Activated CD4-positive, alpha-beta T cell treated with anti-CD3 and anti-CD28 coated beads, Interleukin-10, Interleukin-2, amounts not matched to agents 100 ng/mL and 50 ng/mL, durations not matched to agents 16 hours and 8 hours (primary cell): ENCODE measurements at places on chromosomes 2 and 18.

GRCh38 chr2:176317623-176318065 is 48.4 kb downstream of the MTX2 start:
- no peak for DNase-seq

DNA sequence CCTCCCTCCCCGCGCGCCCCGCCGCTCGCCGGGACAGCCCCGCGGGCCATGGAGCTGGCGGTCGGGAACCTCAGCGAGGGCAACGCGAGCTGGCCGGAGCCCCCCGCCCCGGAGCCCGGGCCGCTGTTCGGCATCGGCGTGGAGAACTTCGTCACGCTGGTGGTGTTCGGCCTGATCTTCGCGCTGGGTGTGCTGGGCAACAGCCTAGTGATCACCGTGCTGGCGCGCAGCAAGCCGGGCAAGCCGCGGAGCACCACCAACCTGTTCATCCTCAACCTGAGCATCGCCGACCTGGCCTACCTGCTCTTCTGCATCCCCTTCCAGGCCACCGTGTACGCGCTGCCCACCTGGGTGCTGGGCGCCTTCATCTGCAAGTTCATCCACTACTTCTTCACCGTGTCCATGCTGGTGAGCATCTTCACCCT is 865 bp downstream of the GALR1 start:
- DNase-seq, result no peak

- no peak for DNase-seq
These were observed 193.2 kb upstream of the TPO start for GRCh38 chr2:1219901-1220573.

DNA sequence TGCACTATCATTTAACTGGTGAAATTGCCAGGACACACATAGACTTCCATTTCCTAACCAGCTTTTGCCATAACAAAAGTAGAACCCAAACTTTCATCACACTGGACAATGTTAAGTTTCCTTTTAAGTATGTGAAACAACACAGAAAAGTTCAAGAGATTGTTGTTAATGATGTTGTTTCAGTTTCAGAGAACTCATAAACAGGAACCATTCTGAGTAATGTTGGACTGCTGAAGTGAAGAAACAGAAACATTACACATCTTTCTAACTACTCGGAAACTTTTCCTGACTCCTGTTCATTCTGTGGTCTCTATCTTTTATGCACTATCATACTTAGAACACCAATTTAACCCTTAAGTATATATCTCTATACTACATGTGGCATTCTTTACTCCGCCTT is 179.2 kb downstream of the RIT2 start:
- DNase-seq, result peak; percentile 0

DNA sequence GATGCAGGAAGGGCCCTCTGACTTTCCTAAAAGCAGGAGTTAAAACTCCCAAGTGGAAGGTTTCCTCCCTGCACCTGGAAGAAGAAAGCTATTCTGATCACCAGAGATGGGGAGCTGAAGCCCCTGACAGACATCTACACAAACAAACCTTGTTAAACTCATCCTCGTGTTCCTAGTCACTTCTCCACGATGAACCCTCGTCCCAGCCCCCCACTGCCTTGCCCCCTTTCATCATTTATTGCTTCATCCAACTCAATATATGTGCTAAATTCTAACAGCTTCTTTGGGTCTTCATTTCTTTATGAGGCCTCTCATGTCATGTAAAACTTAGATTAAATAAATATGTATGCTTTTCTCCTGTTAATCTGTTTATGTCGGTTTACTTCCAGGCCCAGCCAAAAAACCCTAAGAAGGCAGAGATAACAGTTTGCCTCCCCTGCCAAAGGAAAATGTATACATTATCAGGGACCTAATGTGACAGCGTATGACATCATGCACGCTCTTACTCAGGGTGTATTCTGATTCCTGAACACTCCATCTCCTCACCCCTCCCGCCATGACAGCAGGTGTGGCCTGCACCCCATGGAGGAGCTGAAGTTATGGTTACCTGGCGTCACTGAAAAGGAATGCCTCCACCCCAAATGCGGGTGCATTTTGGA is 287.2 kb downstream of the STK39 start:
- DNase-seq, result no peak

- no peak for DNase-seq
These were observed 54.2 kb downstream of the TMEM185B start for GRCh38 chr2:120169020-120169419.

DNA sequence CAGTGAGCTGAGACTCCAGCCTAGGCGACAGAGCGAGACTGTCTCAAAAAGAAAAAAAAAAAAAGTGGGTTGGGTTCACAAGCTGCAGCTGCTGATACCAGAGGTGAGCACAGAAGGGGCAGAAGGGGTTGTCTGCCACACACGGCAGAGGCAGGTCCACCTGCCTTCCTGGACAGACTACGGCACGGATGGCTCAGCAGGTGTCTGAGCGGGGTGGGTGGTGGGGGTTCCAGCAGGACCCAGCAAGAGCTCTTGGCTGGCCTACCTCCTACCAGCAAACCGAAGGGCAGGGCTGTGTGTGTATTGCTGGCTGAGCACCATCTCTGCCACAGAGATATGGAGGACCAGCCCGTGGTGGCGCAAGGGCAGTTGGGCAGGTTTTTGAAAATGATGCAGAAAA is 130.4 kb upstream of the ASB18 start:
- no peak for DNase-seq

- no peak for DNase-seq
These were observed 76.1 kb upstream of the KCTD1 start for GRCh38 chr18:26624443-26624842.

GRCh38 chr18:51135795-51136194 is 61.7 kb downstream of the MEX3C start:
- DNase-seq, result peak; percentile 14

- no peak for DNase-seq
These were observed 88.4 kb upstream of the TPO start for GRCh38 chr2:1324884-1325283.

DNA sequence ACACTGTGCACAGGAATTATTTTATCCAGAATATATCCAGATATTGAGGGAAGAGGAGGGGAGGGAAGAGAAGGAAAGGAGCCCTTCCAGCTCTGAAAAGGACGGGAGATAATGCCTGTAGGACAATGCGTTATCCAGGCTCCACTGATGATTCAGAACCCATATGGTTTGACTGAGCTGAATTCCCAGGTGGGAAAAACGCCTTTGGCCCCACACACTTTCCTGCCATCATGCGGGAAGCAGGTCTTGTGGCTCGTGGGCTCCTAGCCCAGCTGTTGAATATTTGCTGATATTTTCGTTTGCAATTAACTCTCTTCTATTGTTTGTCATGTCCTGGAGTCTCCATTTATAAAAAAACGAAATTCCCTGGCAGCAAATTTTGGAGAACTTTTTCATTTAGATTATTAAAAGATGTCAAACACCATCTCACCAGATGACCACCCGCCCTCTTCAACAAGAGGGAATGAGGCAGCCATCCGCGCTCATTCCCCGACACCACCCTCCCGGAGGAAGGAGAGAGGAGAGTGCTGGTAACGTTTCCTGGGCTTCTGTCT is 8.9 kb downstream of the COL6A3 start:
- no peak for DNase-seq

- no peak for DNase-seq
These were observed 141.4 kb downstream of the SCG2 start for GRCh38 chr2:223460774-223461211.

DNA sequence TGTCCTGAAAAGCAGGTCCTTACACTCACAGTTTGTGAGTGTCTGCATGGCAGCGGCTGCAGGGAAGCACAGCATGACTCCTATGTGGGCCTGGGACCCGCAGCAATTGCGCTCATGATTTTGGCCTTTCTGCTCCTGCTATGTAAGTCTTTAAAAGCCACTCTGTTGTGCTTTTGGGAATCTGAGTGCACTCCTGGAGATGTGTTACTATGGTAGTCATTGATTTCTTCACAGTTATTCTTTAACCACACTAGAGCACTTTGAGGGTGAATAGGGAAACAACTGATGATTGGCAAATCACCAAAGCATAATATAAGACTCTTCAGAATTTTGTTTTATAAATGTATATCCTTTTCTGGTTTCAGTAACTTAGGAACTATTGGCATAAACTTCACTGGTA is 40.9 kb downstream of the DSG2 start:
- no peak for DNase-seq

- no peak for DNase-seq
These were observed 77.3 kb upstream of the SMAD7 start for GRCh38 chr18:49028091-49028490.

DNA sequence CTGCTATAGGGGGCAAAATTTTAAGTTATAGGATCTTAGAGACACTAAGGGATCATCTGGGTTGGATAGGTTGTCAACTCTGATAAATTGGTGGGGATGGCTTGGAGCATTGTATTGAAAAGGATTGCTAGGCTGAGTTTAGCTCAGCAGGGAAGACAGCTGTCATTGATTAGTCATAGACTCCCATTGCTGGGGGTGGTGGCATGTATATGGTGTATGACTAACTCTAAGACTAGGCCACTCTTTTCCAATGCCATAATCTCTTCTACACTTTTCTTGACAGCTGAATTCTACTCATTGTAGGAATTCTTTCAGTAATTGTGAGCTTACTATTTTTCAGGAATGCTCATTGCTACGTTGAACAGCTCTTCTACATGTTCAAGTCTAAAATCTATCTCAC is 81.3 kb upstream of the PELI1 start:
- peak; percentile 32 for DNase-seq

GRCh38 chr2:79982445-79982844 is 322.1 kb downstream of the LRRTM1 start:
- peak; percentile 11 for DNase-seq

DNA sequence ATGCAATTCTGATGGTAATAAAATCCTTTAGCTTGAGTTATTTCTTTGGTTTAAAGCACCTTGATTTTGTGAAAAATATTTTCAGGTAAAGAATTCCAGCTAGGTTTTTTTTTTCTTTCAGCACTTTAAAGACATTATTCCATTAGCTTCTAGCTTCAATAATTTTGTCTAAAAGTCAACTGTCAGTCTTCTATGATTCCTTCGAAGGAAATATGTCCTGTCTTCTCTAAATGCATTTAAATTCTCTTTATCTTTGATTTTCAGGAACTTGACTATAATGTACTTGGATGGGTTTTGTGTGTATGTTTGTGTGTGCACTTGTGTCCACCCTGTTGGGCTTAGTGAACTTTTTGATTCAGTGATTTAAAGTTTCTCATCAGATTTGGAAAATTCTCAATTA is 4.7 kb downstream of the LONRF2 start:
- no peak for DNase-seq

DNA sequence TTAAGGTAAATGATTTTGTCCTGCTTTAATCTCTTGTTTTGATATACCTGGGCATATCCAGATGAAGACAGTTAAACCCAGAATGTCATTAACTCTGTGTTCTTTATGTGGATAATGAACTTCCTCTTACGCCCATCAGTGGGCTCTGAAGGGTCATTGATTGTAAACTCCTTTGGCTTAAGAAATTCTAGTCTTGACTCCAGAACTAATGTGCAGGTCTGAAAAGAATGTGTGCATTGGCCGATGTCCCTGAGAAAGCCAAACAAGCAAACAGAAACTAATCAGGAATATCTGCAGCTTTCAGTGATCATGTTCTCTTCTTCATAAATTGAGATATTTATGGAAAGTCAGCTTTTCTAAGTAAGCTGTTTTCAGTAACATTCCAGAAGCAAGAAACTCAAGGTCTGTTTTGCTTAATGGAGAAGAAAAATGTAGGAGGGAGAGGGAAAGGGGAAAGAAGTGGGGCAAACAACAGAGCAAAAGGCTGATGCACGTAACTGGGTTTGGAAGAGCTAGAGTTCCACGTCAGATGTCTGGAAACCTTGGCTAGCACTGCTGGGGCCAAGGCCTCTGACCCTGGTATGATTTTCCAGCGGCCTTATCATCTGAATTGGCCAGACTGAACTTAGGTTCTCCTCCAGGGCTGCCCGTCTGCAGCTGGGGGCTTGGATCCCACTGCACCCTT is 61.3 kb upstream of the FHL2 start:
- DNase-seq, result no peak

DNA sequence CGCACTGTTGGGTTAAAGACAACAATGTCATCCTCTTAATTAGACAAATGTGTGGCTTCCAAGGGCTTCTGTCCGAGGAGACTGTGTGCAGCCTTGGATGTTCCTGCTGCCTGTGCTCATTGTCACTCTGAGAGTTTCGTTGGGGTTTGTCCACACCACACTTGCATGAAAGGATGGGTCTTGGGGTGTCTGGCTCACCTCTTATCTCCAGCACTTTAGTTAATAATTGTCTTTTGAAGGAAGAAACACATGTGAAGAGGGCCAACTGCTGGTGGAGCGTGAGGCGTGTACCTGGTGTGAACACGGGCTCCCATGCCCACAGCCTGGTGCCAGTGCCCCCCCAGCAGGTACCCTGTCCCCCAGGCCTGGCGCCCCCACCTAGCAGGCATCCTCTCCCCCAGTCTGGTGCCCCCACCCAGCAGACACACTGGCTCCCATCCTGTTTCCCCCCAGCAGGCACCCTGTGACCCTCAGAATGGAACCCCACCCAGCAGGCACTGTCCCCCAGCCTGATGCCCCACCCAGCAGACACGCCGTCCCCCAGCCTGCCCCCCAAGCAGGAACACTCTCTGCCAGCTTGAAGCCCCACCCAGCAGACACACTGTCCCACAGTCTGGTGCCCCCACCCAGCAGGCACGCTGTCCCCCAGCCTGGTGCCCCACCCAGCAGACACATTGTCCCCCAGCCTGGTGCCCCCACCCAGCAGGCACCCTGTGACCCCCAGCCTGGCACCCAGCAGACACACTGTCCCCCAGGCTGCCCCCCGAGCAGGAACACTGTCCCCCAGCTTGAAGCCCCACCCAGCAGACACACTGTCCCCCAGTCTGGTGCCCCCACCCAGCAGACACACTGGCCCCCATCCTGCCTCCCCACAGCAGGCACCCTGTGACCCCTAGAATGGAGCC is 96.3 kb upstream of the TMEM18 start:
- DNase-seq, result no peak

GRCh38 chr18:12861637-12862036 is 22.4 kb downstream of the PTPN2 start:
- no peak for DNase-seq

DNA sequence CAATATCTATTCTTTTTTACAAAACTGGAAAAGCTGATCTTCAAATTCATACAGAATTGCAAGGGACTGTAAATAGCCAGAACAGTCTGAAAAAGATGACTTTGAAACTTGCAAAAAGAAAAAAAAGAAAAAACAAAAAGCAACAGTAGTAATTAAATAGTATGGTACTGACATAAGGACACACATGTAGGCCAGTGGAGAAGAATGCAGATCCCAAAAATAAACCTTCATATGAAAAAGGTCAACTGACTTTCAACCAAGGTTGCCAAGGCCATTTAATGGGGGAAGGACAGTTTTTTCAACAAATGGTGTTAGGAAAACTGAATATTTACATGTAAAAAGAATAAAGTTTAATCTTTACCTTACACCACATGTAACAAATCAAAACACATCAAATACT is 111.8 kb downstream of the USP34 start:
- no peak for DNase-seq

DNA sequence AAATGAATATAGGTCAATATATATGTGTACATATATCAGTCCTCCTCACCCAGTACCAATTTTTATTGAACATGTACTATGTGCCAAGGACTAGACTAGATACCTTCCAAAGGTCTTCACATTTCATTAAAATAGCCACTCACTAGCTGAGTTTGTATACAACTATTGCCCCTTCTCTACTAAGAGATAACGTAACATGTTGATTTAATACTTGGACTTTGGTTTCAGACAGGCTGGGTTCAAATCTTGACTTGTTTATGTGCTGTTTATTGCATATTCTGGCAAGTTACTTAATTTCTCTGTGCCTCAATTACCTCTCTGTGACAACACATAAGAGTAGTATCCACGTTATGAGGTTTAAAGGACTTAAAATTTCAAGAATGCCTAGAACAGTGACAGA is 184.5 kb downstream of the MTX2 start:
- DNase-seq, result no peak

GRCh38 chr2:48589170-48589767 is 28.4 kb upstream of the GTF2A1L start:
- peak; percentile 10 for DNase-seq

GRCh38 chr2:68789603-68790002 is 55.0 kb downstream of the ARHGAP25 start:
- DNase-seq, result peak; percentile 70
